ENCODE measurements at places on chromosomes 4 and X.

DNA sequence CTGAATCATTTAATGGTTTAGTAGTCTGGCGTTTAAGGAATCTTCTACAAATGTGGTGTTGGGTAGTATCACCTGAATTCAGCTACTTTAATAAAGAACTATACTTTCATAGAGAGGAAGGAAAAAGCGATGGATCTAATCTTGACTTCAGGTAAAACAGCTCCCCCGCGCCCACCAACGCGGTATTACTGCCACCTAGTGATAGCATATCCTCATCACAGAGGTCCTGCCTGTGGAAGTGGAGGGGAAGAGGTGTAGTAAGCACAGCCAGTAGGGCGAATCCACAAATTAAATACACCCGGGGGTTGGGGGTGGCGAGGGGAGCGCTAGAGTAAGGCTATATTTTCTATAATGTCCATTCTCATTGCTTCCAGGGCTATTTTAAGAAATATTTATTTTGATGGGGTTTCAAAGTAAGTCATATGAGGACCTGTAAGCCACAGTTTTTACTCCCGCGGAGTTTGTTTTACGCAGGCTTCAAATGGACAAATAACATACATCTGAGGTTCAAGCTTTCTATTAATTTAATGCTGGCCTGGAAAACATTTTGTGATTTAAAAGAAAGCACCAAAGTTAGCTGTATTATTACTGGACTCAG lies 8.3 kb upstream of the DAPP1 start:
- peak; percentile 48 for DNase-seq

DNA sequence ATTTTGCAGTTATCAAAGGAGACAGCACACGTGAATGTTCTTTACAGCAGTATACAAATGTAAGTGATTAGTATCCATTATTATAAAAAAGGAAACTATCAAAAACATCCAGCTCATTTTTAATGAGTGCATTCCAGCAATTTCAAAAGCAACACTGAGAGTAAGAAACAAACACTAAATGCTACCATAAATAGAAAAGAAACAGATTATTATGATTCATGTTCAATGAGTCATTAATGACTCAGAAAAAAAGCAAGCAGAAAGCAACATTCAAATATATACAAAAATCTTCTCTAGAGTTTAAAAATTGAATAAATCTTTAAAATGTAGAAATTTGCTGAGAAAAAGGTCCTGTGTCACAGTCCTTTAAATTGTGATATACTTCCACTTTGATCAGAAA lies 346.5 kb upstream of the FMR1 start:
- no peak for DNase-seq

DNA sequence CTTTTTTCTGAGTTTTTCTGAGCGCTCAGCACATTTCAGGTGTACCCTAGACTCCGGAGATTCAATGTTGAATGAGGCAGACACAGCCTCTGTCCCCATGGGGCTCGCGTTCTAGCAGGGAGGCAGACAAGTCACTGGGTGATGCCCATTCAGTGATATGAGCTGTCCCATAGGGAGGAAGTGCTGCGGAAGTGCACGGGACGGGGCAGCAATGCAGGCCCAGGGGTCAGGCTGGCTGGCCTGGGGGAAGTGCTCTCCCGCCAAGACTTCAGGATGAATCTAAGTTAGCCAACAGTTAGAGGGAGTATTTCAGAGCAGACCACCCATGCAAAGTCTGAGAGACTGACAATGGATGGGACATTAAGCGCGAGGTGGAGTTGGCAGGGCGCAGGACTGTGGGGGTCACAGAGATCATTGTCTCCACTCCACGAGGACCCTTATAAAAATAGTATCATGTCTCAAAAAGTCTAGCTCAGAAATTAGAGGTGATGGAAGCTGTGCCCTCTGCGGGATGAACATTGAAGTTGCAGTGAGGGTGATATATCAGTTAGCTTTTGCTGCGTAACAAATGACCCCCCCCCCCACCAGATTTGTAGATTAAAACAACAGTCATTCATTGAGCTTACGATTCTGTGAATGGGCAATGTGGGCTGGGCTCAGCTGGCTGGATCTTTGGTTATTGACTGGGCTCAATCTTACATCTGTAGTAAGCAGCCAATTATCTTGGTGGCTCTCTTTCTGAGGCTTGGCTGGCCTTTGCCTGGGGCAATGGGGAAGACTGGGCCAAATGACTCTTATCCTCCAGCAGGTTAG lies 16.4 kb downstream of the PSAPL1 start:
- DNase-seq, result peak; percentile 1

GRCh38 chr4:122661176-122662160 lies 40.6 kb upstream of the IL21 start:
- DNase-seq, result no peak

- no peak for DNase-seq
These were observed 15.0 kb downstream of the ADD1 start for GRCh38 chr4:2858451-2859217.

GRCh38 chrX:120463241-120463640 lies 5.9 kb downstream of the LAMP2 start:
- DNase-seq, result no peak

- DNase-seq, result no peak
These were observed 343.6 kb downstream of the SPRY1 start for GRCh38 chr4:123740236-123740635.

GRCh38 chr4:110622841-110623717 lies at the start of gene PITX2:
PITX2 (minus strand) TSS chr4:110623077; CDS start chr4:110622460, 617 bp downstream.
- peak; percentile 74 for DNase-seq

GRCh38 chr4:7813674-7814073 lies 126.0 kb downstream of the AFAP1 start:
- DNase-seq, result no peak

GRCh38 chr4:573122-573892 lies 2.8 kb downstream of the TMEM271 start:
- no peak for DNase-seq

GRCh38 chr4:112099701-112100297 lies 45.5 kb upstream of the FAM241A start:
- DNase-seq, result no peak

GRCh38 chrX:24002792-24003191 lies 24.2 kb downstream of the KLHL15 start:
- DNase-seq, result no peak

DNA sequence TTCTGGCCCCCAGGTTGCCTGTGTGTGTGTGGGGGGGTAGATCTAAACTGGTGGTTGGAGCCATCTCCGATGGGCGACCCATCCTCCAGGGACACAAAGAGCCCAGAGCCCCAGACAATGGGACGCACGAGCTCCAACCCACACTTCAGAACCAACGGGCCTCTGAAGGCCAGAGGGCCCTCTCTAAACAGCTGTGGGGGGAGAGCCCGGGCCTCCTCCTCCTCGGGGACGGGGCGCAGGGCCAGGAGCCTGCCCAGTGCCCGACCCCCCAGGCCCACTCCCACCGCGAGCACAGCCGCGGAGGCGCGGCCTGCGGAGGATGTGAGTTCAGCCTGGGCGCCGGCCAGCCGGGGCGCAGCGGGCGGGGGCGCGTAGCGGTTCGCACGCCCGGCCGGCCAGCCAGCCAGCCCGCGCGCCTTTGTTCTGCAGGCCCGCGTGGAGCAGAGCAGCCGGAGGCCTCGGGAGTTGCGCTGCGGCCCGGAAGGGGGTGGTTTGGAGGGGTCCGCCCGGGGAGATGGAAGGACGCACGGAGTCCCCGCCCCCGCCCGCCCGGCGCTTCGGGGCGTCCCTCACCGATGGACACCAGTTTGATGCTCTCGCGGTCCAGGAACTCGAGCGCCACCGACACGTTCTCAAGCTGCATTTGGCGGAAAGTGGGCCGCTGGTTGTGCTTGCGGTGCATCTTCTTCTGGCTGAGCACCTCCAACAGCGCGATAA lies 4.0 kb downstream of the FLNA start:
- DNase-seq, result peak; percentile 31

GRCh38 chrX:107496786-107497185 lies 47.3 kb downstream of the FRMPD3 start:
- DNase-seq, result no peak

- DNase-seq, result no peak
These were observed 345.5 kb downstream of the GRXCR1 start for GRCh38 chr4:43238008-43238407.

- no peak for DNase-seq
These were observed 351.4 kb downstream of the PTTG2 start for GRCh38 chr4:38311495-38312126.

DNA sequence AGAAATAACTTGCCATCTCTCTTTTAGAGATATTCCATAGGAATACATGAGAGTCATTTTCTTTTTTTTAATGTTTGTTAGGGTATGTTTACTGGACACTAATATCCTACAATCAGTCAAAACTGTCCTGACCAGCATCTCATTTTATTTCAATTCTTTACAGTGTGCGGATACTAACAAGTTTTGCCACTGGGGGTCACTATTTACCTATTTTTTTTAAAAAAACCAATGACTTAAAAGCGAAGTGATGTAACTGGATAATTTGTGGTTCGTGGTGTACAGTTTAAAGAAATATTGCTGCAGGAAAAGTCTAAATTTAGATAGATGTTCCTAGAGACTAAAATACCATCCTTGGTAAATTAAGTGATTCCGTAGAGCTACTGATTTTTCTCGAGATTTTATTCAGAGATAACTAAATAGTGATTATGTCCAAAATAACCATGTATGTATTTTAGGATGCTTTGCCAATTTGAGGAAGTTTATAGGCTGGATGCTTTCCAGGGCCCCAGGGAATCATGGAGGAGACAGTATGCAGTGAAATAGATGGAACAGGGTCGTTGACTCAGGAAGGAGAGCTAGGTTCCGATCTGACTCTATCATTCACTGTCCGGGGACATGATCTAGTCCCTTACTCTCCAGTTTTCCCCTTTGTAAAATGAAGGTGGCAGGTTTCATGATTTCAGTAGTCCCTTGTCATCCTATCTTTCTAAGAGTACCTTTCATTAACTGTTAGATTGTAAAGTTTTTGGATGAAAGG lies 34.0 kb upstream of the GNPDA2 start:
- DNase-seq, result no peak

DNA sequence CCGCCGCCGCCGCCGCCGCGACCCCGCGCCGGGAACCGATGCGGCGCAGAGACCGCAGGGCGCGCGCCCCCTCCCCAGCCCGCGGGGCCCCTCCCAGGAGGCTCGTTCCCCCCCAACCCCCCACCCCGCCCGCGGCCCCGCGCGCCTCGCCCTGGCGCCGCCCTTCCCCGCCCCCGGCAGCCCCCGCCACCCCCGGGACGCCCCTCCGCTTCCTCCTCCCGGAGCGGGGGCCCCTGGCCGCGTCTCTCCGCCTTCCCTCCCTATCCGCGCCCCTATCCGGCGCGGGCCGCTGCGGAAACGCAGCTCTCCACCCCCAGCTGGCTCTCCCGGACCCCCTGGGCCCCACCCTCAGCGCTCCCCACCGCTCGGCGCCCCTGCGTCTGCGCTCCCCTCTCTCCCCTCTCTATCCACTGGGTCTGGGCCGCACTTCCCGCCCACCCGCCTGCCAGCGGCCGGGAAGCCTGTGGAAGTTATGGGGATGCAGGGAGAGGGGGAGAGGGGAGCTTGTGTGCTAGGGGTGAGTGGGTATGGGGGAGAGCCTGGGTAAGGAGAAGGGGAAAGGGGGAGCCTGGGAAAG lies at the start of gene TMEM271:
Gene TMEM271, minus strand, starts transcription at position 51 of the 577 bp plus-strand sequence. CDS start 233 bp downstream, outside the sequence.
- no peak for DNase-seq

GRCh38 chrX:43753637-43754036 lies 97.5 kb downstream of the MAOA start:
- no peak for DNase-seq

GRCh38 chrX:18792828-18793227 lies 85.4 kb downstream of the PPEF1 start:
- no peak for DNase-seq

- no peak for DNase-seq
These were observed 802.4 kb upstream of the HS3ST1 start for GRCh38 chr4:12231098-12231497.

DNA sequence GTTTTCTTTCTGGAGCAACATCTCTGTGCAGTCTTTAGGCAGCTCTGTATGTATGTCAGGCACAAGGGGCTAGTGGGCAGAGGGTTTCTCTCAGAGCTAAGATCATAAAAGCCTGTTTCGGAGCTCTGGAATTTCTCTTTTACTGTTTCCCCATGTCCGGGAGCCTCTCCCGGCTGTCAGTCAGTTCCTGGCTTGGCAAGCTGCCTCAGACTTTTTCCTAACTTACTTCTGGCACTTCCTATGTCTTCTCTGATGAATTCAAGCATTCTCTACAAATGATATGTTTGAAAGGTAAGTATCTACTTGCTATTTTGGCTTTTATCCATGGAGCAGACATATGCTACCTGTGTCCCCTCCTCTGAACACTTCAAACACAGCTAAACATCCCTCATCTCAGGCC lies 129.3 kb upstream of the PGRMC2 start:
- no peak for DNase-seq

DNA sequence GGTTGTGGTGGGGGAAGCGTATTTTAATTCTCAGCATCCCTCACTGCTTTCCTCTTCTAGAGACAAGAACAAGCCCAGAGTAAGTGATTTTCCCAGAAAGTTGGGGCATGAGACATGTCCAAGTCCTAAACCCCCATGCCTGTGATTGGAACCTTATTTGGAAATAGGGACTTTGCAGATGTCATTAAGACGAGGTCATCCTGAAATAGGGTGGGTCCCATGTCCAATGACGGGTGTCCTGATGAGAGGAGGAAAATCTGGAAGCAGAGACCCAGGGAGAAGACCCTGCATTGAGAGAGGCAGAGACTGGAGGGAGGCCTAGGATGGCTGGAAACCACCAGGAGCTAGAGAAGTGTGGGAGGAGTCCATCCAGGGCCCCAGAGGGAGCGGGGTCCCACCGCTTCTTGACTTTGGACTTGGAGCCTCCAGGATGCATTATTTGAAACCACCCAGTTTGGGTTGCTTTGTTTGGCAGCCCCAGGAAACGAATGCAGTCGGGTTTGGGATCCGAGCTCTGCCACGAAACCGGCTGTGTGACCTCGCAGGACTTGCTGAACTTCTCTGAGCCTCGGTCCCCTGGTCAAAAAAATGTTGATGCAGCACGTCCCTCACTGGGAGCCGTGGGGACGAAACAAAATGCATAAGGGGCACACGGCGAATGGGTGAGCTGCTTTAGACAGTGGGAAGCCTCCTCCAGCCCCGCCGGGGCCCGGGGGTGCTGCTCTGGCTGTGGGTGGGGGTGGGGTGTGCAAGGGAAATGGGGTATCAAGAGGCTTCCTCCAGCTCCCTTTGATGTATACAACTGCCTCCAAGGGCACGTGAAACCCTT lies 113.9 kb downstream of the CPZ start:
- peak; percentile 7 for DNase-seq

- no peak for DNase-seq
These were observed 95.4 kb downstream of the NKX6-1 start for GRCh38 chr4:84403656-84404055.

DNA sequence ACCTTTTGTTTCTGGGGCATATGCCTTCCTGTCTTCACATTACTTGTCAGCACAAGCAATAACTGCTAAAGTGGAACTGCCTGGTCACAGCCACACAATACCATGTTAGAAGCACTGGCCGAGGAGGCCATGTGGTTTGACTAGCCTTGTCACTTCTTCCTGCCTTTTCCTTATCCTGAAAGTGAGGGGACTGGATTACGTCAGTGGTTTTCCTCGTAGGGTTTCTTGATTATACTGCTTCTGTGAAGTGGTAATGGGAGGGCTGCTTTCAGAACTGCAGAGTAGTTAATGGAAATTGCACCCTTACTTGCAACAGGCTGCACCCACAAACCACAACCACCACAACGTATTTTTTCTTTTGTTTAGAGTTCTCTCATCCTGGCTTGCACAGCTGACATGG lies 26.6 kb downstream of the ZRSR2 start:
- DNase-seq, result no peak

GRCh38 chr4:89724716-89725115 lies 112.2 kb downstream of the SNCA start:
- no peak for DNase-seq

All from left ventricle myocardium inferior (tissue), 1 donor.